ENCODE measurements at places on chromosomes 13 and 19.

DNA sequence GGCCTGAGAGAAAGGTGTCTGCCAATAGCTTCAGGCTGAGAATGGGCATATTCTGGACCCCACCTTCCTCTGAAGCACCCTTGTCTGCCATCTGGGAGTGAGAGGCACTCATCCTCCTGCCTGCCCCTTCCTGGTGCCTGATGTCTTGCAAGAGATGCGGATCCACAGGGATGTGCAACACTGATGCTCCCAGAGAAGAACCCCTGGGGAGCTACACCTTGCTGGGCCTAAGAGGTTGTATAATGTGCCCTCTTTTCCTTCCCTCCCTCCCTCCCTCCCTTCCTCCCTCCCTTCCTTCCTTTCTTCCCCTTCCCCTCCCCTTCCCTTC, 34.6 kb downstream of the ADPRHL1 start:
- H3K36me3 ChIP-seq = no peaks in the 10 kb centered on the region
- H3K4me3 ChIP-seq = no peak overlapping the region
- H3K27me3 ChIP-seq = no peaks in the 10 kb centered on the region
- DNase-seq = no peak

GRCh38 chr13:98526182-98526512, 50.8 kb downstream of the STK24 start:
- no peak overlapping the region for H3K27ac ChIP-seq
- no peaks in the 10 kb centered on the region for H3K36me3 ChIP-seq
- DNase-seq = no peak
- H3K27me3 ChIP-seq = no peaks in the 10 kb centered on the region
- H3K4me3 ChIP-seq = no peak overlapping the region

- no peak overlapping the region for H3K27ac ChIP-seq
- H3K27me3 ChIP-seq = no peaks in the 10 kb centered on the region
- H3K36me3 ChIP-seq = no peaks in the 10 kb centered on the region
- no peak overlapping the region for H3K4me3 ChIP-seq
- H3K4me1 ChIP-seq = no peaks in the 10 kb centered on the region
- no peak for DNase-seq
Observed at GRCh38 chr13:112774829-112775565, 85.2 kb downstream of the ATP11A start.

DNA sequence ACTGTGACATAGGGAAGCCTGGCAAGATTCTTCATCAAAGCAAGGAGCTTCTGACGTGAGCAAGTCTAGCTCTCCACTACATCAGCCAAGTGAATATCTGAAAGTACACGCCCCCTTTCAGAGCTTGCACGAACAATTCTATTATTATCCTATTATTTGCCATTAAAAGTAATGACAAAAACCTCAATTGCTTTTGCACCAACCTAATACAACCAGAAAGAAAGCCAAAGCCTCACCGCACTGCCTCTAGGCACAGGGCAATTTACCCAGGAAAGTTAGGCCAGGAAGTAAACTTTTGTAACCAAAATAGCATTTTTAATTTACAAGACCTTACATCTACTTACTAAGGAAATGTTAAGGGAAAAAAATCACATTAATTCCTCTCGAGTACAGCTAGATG, 41.2 kb downstream of the LATS2 start:
- no peaks in the 10 kb centered on the region for H3K36me3 ChIP-seq
- H3K27me3 ChIP-seq = no peaks in the 10 kb centered on the region
- peaks cover 46% of the 10 kb centered on the region for H3K4me1 ChIP-seq
- no peak for DNase-seq
- peak overlapping the region; percentile 62 for H3K27ac ChIP-seq

DNA sequence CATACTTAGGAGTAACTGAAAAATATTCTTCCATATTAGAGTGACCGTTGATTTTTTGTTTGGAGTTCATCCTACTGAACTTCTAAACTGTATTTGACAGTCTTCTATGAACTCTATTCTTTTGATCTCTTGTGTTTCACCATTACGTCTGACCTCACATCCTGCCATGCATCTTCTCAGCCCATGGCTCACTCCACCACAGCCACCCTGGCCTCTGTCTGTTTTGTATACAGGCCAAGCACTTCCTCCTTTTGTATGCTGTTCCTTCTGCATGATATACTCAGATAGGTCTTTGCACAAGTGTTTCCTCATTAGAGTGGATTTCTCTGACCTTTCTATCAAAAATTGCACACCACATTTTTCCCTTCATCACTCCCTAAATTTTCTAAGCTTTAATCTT, 119.9 kb downstream of the MAB21L1 start:
- no peak overlapping the region for H3K4me3 ChIP-seq
- no peak for DNase-seq
- H3K27me3 ChIP-seq = no peaks in the 10 kb centered on the region
- H3K36me3 ChIP-seq = no peaks in the 10 kb centered on the region
- no peak overlapping the region for H3K27ac ChIP-seq
